Right renal pelvis (tissue), 4 donors: ENCODE measurements at places on chromosomes 6 and 20. TPM values are rescaled to one million over a fixed set of nuclear protein-coding genes. Genes with fewer than 3 reads are reported as not detected.

SIGLEC1 gene
- 0.72 TPM for polyA plus RNA-seq

GPX5 gene
- polyA plus RNA-seq = not detected

CNBD2 gene
- polyA plus RNA-seq = 0.46 TPM

KHDC1L gene
- polyA plus RNA-seq = 0.34 TPM

DNA sequence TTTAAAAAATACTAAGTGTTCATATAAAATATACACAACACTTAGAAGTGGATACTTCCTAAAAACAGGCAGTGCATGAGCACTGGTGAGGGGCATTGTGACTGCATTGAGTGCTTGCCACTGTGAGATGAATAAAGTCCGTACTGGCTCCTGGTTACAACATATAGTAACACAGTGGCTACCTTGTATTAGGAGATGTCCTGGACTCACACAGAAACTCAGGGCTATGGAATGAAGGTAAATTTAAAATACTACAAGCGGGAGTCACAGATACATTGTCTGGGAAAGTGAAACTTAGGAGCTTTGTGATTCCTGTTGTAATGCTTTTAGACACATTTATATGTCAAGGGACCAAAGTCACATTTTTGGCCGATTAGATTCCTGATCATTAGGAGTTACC is 36.5 kb upstream of the HLA-G start:
- no peak for DNase-seq

- no peak for DNase-seq
Observed at GRCh38 chr6:15921243-15921642, 207.6 kb upstream of the MYLIP start.

DNA sequence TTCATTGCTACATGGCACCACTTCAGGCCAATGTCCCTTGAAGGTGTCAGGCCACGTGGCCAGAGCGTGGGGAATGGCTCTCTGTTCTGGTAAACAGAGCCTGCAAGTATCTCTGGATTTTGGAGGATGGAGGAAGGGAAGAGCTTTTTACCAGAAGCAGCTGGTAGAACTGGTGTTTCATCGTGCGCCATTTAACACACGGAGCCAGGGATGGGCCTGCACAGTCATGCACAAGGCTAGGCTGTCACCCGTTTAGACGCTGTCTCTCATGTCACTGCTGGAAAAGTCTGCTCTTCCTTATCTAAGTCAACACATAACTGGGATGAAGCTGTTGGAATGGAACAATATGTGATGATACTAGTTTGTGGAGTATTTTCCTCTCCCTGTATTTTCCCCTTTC is 123.9 kb downstream of the IBTK start:
- no peak for DNase-seq

DNA sequence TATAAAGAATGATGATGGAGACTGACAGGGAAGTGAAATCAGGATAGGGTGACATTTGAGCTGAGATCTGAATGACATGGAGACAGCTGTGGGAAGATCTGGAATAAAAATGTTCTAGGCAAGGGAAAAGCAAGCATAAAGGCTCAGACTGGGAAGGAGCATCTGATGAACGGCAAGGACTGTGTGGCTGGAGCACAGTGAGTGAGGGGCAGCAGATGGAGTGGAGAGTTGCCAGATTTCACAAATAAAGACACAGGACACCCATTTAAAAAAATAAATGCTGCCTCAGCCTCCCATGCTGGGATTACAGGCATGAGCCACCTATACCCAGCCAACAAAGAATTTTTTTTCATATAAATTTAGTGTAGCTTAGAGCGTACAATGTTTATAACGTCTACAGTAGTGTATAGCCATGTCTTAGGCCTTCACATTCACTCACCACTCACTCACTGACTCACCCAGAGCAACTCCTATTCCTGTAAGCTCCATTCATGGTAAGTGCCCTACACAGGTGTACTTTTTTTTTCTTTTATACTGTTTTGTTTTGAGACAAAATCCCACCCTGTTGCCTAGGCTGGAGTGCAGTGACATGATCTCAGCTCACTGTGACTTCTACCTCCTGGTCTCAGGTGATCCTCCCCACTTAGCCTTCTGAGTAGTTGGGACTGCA is 2.4 kb upstream of the ZBTB24 start:
- DNase-seq = no peak
